Right ventricle myocardium superior (tissue), 1 donor: ENCODE measurements at places on chromosomes 3 and 15. TPM values are rescaled to one million over a fixed set of nuclear protein-coding genes. Genes with fewer than 3 reads are reported as not detected.

DLL4 gene
- total RNA-seq, result 10.7 TPM

SPRED1 gene
- 9.8 TPM for total RNA-seq

CEP19 gene
- total RNA-seq, result 0.91 TPM

LTK gene
- total RNA-seq, result 1.1 TPM

C3orf70 gene
- 1.5 TPM for total RNA-seq

PROS1 gene
- 19.8 TPM for total RNA-seq

TOMM70 gene
- total RNA-seq, result 63.1 TPM

- no peak for DNase-seq
These were observed 188.8 kb downstream of the FEZF2 start for GRCh38 chr3:62184559-62184958.

DNA sequence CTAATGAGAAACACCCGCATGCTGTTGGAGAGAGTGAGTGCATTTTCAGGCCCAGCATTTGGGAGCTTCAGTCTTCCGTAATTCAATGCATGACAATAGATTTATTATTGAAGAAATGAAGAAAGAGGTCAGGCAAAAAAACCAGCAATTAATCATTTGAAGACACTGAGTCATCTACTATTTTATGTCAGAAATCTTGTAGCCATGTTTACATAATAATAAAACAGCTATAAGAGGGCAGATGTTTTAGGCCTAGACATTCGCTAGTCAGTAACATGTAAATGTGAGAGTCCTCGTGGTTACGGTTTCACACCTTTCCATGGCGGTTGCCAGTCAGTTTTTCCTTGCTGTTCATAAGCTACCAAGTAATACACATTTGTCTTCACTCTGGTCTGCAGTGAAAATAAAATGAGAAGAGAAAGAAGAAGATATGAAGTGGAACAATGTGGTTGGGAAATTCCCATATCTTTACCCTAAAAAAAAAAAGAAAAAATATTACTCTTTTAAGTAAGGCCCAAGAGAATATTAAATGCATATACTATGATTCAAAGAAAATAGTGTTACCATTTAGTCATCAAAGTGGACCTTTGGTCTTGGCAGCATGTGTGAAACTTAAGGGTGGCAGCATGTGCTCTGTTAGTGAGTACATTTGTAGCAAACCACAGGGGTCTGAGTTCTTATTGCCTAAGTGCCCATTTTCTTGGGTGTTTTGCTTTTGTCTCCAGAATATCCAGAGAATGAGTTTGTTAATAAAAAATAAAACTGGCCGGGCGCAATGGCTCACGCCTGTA, 140.5 kb upstream of the TBL1XR1 start:
- DNase-seq, result no peak

GRCh38 chr15:70374096-70374495, 276.4 kb upstream of the TLE3 start:
- no peak for DNase-seq

DNA sequence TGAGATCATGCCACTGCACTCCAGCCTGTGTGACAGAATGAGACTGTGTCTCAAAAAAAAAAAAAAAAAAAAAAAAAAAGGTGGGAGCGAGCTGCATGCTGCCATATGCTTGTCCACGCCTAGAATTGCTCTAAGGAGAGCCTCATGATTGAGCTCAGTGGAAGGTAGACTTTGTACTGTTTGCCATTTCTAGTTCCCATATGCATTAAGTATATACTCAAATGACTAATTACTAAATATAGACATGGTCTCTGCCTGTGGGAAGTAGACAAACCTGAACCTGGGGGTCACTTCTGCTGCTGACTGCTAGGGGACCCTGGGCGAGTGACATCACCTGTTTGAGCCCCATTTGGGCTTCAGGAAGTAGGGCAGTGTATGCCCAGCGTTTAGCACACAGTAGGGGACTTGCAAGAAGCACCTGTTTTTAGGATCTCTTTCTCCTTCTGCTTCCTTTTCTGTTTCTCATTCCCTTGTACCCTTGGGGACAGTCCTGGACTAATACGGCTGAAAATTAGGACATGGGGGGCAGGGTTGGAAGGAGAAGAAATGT, 27.2 kb downstream of the PRKCD start:
- DNase-seq, result peak; percentile 11

- DNase-seq, result no peak
These were observed 47.2 kb upstream of the CNTN3 start for GRCh38 chr3:74661672-74662071.

- DNase-seq, result no peak
These were observed 21.8 kb upstream of the MUSTN1 start for GRCh38 chr3:52856666-52857065.

DNA sequence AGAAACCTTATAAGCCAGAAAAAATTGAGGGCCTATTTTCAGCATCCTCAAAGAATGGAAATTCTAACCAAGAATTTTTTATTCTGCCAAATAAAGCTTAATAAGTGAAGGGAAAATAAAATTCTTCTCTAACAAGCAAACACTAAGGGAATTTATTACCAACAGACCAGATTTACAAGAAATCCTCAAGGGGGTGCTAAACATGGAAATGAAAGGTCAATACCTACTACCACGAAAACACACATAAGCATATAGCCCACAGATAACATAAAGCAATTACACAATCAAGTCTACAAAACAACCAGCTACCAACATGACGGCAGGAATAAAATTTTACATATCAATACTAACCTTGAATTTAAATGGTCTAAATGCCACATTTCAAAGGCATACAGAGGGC, 883.5 kb downstream of the SI start:
- DNase-seq, result no peak

GRCh38 chr3:17894434-17895060, 152.1 kb upstream of the TBC1D5 start:
- DNase-seq, result no peak

DNA sequence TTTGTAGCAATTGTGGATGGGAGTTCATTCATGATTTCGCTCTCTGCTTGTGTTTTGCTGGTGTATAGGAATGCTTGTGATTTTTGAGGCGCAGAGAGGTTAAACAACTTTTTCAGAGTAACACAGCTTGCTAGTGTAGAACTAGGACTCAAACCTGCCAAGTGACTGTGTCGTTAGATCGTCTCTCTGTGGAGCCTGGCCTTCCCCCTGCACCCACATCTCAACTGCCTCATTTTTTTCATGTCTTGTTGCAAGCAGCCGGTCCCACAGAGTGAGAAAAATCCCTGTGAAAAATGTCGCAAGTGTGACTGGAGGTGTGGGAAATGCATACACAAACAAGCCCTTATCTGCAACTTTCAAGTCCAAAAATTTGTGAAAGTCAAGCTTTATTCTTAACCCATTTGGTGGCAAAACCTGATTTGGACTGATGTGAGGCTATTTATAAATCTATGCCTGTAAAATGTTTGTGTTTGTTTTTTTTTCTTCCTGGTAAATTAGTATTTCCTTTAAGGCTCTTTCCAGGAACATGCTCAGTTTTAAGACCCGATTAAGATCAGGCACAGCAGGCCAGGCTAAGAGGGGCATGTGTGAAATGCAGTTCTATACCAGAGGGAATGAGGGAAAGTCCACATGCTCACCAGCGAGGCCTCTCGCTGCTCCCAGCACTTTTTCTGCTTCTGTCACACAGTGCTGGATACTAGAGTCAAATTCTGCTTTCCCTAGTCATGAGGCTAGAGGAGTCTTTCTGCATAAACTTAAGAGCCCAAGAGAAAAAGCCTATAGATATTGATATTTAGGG, 25.8 kb downstream of the ST6GAL1 start:
- DNase-seq, result no peak

DNA sequence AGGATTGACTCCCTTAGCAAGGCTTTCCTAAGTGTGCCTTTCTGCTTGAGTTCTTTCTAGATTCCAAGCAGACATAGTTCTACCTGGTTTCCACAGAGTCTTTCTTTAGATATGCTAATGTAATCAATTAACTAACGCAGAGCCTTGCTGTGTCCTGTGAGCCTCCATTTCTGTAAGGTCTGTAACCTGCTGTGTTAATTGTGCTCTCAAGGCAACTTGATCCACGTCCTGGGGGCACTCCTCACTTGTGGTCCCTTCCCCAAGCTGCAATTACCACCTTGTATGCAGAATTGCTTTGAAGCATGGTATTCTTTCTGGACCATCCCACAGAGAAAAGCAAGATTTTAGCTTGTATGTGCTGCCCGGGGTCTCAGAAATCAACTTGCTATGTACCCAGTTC, 29.5 kb upstream of the THSD4 start:
- DNase-seq, result no peak

DNA sequence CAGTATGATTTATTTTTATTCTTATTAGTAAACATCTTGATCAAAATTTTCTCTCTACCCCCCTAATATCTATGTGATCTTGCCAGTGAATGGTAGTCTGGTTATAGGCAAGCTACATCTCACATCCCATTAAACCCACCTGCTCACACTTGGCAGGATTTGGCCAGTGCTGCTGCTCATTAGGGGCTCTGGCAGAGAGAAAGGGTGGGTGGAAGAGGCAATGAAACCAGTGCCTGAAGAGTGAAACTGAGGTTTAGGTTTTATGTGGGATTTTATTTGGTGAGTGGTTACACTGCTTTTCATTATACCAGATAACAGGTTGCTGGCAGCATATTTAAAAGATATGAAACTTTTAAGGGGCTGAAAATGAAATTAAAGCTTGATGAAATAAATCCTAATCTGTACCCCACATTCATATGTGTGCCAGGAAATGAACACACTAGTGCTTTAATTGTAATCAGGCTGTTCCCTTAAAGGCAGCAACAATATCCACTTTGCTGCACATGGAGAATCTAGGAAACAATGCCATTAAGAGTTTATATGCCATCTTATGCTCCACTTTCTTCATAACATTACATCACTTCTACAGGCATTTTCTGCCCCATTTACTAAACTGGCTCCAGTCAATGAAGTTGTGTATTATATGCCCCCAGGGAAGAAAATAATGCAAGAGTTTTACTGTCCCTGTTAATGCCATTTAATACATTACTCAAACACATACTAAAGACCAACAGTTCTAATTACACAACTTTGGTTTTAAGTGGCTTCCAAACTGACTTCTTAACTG, 688.7 kb downstream of the MECOM start:
- no peak for DNase-seq

- DNase-seq, result no peak
These were observed 4.1 kb downstream of the GALNT15 start for GRCh38 chr3:16178628-16178988.

- no peak for DNase-seq
These were observed 29.0 kb downstream of the BCL2L10 start for GRCh38 chr15:52083603-52084002.

DNA sequence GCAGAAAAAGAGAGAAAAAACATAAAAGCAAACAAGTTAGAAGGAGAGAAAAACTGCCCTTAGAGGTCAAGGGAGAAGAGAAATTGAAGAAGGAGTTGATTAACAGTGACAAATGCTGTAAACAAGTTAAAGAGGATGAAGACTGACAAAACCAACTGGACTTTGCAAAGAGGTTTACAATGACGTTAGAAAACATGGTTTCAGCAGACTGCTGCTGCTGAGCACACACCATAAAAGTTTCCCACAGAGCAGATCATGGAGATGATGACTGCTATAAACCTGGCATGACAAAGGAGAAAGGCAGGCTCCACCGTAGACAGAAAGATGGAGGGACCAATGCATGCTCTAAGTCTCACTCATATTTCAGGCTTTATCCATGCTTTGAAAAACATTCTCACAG, 78.7 kb downstream of the POLQ start:
- DNase-seq, result no peak

DNA sequence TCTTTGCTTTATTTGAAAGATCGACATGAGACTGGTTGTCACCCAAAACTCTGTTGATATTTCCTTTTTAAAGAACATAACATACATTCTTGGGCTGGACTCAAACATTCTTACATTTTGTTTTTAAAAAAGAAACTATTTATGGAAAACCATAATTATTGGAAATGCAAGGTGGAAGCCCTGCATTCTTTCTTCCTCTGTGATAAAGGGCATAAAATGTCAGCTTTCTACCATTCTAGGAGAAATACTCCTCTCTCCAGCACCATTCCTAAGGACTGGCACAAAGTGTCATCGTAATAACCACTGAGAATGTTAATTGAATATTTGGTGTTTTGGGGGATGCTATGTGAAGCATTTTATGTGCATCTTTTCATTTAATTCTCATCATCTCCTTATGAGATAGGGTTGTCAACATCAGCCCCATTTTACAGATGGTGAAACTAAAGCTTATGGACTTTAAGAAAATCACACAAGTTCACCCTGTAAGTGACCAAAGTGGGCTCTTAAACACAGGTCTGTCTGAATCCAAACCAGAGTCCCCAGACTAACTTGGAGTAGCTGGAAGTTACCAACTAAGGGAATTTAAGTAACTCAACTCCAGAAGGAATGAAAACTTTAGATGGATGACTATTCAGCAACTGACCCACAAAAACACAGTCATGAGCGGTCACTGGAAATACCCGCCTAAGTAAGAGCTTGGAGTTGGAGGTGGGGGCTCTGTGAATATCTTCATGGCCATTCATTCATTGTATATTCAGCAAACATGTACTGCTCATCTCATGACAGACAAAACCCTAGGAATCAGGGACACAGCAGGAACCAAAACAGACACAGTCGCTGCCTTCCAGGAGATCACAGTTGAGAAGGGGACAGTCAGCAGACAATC, 45.9 kb upstream of the LMCD1 start:
- no peak for DNase-seq

DNA sequence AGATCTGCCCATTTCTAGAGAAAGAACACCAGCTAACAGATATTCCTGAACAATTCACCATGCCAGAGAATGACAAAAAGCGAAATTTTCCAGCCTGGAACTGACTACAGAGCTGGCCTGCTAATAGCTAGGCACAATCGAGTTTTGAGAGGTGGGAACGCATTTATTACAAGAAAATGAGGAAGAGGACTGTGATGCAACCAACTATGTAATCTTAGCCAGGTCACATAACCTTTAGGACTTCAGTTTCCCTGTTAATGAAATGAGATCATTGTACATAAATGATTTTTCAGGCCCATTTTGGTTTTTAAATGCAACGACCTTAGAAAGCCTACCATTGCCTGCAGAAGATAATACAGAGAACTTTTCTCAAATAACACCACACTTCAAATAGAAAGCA, 72.1 kb upstream of the SETMAR start:
- DNase-seq, result no peak

- no peak for DNase-seq
These were observed 376.0 kb upstream of the ALCAM start for GRCh38 chr3:104990758-104991157.

DNA sequence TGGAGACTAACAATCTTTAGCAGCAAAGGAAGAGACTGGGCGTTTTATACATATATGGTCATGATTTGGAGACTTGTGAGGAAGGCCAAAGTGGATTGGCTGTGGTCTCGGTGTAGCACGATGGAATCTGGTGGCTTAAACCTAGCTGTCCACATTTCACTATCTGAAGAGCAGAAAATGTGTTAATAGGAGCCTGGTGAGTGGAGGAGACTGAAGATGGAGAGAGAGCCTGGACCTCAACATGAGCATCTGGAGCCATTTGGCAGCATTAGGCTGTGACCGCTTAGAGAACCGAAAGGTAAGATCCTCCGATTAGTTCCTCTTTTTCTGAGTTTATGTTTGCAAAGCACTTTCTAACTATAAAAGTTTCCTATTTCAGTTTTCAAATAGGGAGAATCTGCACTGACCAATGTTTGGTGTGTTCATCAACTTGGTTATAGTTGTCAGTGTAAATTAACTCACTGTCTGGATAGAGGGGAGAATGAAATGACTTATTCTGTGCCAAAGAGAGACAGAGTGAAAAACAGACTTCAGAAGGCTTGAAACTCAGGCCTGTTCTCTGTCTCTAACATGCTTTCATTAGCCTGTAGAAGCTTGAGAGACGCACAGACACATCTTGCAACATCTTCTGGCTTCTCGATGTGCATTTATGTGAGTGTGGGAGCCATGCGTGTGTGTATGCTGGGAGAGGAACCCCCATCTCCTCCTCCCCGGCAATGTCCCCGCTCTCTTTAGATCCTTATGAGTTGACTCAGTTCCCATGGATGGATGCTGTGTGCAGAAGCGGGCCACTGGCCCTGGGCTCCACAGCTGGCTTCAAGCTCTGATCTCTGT, 244.7 kb upstream of the TBL1XR1 start:
- no peak for DNase-seq
